ENCODE measurements at places on chromosomes 13 and 19.

DNA sequence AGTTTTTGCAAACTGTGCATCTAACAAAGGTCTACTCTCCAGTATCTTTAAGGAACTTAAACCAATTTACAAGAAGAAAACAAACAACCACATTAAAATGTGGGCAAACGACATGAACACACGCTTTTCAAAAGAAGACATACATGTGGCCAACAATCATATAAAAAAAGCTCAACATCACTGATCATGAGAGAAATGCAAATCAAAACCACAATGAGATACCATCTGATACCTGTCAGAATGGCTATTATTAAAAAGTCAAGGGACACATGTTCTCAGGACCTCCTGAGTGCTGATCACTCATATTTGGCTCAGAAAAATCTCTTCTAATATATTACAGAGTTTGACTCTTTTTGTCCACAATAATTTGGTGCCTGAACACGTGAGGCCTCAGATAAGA is 14.2 kb upstream of the LILRB1 start:
- no peak for DNase-seq

- peak; percentile 33 for DNase-seq
Observed at GRCh38 chr19:7294558-7295212, 471 bp upstream of the INSR start.

- DNase-seq: no peak
Observed at GRCh38 chr13:110538632-110539031, 22.9 kb downstream of the RAB20 start.

- no peak for DNase-seq
Observed at GRCh38 chr19:13165162-13165997, 15.2 kb downstream of the IER2 start.

DNA sequence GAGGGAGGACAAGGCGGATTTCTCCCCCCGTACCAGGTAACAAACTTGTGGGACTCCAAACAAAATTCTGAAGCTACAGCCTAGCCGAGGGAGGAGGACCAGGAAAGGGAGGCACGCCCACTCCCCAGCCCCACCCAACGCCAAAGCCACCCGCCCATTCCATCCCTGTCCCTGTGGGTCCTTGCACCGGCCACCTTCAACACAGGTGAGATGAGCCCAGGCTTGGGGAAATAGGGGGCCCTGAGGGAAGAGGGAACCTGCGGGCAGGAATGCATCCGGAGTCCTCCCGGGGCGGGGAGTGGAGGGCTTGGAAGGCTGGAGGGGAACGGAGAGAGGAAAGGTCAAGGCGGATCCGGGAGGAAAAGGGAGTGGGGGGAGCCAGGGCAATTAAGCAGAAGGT is at the start of gene BEST2:
TSS of gene BEST2 (plus strand) at position 157 of the 400 bp plus-strand sequence. CDS start 802 bp downstream, outside the sequence.
- no peak for DNase-seq

GRCh38 chr19:55546822-55547614 is 1.7 kb upstream of the SBK3 start:
- no peak for DNase-seq
